ENCODE measurements at places on chromosomes 4 and X.

DNA sequence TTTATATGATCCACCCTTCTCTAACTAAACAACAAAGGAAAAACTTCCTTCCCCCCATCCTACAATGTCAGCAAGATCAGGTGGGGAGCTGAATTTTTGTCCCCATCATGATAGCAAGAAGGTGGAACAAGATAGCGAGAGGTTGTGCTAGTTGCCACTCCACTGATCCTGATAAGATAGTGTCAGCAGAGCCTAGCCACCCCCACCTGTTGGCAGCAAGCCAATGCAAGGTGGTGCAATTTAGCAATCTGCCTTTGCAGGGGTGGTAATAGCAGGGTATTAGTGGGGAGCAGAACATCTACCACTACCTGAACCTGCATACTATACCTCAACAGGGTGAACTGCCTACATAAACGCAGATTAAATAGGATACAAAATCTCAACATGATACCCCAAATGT, 80.2 kb upstream of the MAMLD1 start:
- DNase-seq = no peak

GRCh38 chrX:37677765-37678164, 7.8 kb upstream of the XK start:
- DNase-seq = no peak

GRCh38 chr4:10623862-10624261, 60.7 kb downstream of the CLNK start:
- no peak for DNase-seq

DNA sequence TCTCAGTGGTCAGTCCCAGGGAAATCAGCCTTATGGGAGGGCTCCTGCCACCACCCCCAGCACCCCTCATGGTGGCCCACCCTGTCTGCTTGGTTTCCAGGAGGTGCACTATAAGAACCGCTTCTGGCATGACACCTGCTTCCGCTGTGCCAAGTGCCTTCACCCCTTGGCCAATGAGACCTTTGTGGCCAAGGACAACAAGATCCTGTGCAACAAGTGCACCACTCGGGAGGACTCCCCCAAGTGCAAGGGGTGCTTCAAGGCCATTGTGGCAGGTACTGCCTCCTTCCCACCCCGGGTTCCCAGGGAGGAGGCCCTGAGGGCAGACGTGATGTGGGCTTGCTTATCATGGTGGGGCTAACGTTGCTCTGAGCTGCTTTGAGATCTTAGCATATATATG, 44.3 kb downstream of the MAP7D3 start:
- DNase-seq = no peak

- no peak for DNase-seq
These were observed 25.8 kb downstream of the OTUD6A start for GRCh38 chrX:70087857-70088630.

- DNase-seq = peak; percentile 44
These were observed 239.7 kb upstream of the NOCT start for GRCh38 chr4:138775890-138776289.

GRCh38 chrX:13750812-13751211, 16.3 kb downstream of the OFD1 start:
- no peak for DNase-seq

DNA sequence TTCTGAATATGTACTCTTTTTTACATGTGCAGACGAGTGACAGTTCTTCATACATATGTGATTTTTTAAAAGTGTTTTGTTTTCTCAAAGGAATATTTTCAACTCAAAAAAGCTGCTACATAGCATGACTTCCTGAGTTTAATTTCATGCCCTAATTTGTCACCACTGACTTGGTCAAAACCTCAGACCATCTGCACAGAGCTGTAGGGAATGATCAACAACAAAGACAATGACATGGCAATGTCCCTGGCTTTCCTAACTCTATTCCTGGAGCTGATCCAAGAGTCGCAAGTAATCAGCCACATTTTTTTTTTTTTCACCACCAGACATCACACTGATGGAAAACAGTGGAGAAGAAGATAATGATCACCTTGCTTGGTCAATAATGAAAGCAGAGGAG, 97.7 kb downstream of the TMA16 start:
- peak; percentile 50 for DNase-seq

GRCh38 chrX:24426921-24427746, 38.0 kb upstream of the PDK3 start:
- DNase-seq = no peak

DNA sequence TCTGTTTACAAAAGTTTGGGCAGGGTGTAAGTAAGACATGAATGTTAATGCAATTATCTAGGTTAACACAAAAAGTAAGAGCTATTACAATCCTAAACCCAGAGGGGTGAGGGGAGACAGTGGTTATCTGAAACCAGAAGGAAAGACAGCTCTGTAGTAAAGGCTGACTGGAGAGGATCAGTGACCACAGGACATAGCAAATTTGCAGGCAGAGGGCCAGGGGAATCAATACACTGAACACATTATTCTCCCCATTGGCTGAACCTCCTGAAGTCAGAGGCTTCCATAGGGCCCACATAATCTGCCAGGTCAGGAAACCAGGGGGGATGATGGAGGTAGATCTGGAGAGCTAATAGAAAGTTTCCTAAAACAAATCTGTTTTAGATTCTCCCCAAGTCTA, 689.4 kb upstream of the ATOH1 start:
- DNase-seq = no peak

GRCh38 chrX:110692866-110693265, 102.8 kb downstream of the CHRDL1 start:
- no peak for DNase-seq

- DNase-seq = no peak
These were observed 35.4 kb downstream of the DCHS2 start for GRCh38 chr4:154456240-154456639.

DNA sequence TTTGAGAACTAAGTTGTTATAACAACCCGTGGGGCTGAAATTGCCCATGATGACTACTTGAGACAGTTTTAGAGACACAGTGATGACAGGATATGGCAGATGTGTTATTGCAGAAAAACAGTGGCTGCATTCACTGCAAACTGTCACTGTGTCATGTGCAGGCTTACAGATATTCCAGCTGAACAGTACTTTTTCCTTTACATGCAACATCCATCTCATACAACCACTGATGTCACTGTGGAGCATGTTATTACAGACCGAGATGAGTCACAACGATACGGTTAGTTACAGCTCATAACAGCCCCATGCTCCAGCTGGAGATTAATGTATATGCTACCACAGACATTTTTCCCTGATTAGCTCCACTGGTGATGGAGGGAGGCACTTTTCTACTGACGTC, 207.4 kb downstream of the TMA16 start:
- no peak for DNase-seq

- DNase-seq = no peak
These were observed 1233.1 kb downstream of the C4orf33 start for GRCh38 chr4:130329036-130329435.

GRCh38 chr4:1008840-1009541, 2.4 kb upstream of the FGFRL1 start:
- no peak for DNase-seq

DNA sequence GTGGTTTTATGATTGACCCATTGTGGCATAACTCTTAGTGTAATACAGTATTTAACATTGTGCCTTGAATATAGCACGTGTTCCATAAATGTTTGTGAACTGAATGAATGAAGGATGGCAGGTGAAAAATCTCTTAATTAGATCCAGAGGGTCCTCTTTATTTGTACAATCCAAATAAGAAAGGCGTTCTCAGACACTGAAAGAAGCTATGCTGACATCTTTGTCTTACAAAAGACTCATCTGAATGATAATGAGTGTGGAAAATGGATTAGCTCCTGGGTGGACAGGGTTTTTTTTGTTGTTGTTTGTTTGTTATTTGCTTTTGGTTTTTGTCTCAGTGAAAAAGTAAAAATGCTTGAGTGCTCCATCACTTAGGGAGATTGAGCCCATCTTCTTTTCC, 62.7 kb downstream of the NEUROG2 start:
- DNase-seq = no peak

DNA sequence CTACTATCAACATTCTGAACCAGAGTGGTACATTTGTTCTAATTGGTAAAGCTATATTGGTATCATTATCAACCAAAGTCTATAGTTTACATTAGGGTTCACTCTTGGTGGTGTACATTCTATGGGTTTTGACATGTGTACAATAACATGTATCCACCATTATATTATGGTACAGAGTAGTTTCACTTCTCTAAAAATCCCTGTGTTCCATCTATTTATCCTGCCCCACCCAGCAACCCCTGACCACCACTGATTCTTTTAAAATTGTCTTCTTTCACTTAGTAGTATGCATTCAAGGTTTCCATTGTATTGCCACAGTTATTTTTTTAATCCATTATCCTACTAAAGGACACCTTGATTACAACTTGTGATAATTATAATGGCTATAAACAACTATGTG, 15.3 kb upstream of the TMPRSS11D start:
- DNase-seq = no peak

DNA sequence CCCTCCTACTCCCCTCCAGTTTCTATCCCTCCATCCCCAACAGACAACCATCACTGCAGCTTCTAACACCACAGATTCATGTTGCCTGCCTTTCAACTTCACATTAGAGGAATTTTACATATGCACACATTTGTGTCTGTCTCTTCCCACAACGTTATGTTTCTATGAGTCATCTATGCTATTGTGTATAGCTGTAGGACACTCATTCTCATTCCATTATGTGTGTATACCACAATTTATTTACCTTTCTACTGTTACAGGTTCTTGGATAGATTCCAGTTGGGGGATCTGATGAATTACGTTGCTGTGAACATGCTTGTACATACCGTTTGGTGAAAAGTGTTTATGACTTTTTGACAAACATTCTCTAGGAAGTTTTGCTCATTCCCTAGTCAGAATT, 58.8 kb upstream of the TRPC3 start:
- no peak for DNase-seq

- no peak for DNase-seq
These were observed 53.8 kb downstream of the HADH start for GRCh38 chr4:108043526-108043925.

GRCh38 chr4:154625971-154626370, 13.5 kb upstream of the FGG start:
- no peak for DNase-seq

- no peak for DNase-seq
These were observed 8.3 kb upstream of the CITED1 start for GRCh38 chrX:72313707-72314641.

- DNase-seq = no peak
These were observed 36.1 kb upstream of the WDR19 start for GRCh38 chr4:39146211-39146610.

DNA sequence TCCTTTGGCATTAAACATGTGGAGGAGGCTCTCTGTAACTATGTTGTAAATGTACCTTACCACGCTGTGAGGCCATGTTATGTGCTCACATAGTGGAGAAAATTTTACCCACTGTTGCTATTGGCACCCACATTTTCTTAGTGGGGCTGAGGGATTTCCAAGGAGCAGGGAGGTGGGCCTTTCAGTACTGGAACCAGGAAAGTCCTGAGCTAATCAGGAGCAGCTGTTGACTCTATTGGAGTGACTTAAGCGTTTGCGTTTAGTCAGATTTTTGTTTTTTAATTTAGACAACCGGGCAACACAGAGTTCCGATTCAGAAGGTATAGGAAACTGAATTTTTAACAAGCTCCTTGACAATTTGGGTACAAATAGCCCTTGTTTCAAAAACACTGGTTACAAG, 30.7 kb upstream of the WDR17 start:
- no peak for DNase-seq

- DNase-seq = no peak
These were observed 9.7 kb downstream of the GRIPAP1 start for GRCh38 chrX:48992341-48992740.

DNA sequence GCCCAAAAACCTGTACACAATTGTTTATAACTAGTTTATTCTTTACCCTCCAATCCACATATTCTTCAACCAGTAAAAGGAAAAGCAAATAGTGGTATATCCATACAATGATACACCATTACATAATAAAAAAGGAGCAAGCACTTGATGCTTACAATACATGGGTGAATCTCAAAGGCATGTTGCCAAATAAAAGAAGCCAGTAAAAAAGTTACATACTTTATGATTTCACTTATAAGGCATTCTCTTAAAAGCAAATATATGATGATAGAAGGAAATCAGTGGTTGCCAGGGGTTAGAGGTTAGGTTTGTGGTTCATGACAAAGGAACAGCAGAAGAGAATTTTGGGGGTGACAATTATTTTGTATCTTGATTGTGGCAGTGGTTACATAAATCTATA, 896.1 kb upstream of the LCORL start:
- DNase-seq = no peak

DNA sequence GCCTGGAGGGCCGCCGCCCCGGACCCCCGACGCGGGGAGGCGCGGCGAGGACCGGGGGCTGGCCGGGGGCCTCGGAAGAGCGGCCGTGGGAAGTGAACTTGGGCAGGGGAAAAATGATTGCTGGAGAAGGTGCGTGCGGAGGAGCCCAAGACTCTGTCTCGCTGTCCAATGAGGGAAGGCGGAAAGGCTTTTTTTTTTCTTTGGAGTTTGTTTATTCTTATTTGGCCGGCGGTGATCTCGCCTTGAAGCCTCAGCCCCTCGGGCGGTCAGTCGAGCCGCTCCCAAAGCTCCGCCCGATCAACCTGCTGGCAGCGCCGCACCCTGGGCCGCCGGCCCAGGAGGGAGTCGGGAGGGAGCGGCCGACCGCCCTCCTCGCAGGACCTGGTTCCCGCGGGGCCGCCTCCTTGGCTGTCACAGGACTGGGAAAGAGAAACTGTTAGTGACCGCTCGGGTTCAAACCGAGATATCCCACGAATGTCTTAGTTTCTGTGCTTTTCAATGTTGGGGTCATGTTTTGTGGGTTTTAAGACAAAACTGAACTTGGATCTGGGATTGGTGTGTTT, 2.5 kb downstream of the CPEB2 start:
- DNase-seq = peak; percentile 72

DNA sequence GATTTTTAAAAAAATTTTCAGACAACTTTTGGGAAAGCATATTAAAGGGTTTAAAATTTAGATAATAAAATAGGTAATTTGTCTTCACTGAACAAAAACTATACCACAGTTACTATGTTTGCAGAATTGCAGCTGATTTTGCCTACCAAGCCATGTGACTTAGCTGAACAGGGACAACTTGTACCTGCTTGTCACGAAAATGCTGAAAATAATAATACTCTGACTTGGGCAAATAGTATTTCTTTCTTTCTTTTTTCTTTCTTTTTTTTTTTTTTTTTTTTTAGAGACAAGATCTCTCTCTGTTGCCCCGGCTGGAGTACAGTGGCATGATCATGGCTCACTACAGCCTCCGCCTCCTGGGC, 225.2 kb upstream of the PPP1R2C start:
- no peak for DNase-seq

DNA sequence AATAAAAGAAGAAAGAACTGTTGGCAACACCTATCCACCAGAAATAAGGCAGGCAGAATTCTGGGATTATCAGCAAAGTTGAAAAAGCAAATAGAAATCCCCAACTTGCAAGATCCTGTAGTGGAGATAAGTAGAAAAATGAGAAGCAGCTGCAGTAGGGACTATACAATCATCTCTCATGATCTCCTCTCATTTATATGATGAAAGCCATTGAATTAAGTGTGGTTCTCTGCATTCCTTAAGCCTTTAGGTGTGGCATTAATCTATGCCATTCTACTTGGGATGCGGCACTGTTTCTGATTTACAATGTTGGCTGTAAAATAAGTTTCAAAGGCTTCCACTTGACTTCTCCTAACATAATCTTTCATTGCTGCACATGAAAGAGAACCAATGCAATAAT, 869.8 kb downstream of the TRAM1L1 start:
- DNase-seq = no peak

GRCh38 chr4:163693211-163693610, 198.7 kb downstream of the TMA16 start:
- DNase-seq = no peak
